Left colon (tissue), 2 donors: ENCODE measurements at places on chromosomes 4 and X. TPM values are rescaled to one million over a fixed set of nuclear protein-coding genes. Genes with fewer than 3 reads are reported as not detected.

MAGEB18 gene
- total RNA-seq: not detected

TBL1X gene
- 17.3 TPM for total RNA-seq

CLDN34 gene
- total RNA-seq: 1.1 TPM

DNA sequence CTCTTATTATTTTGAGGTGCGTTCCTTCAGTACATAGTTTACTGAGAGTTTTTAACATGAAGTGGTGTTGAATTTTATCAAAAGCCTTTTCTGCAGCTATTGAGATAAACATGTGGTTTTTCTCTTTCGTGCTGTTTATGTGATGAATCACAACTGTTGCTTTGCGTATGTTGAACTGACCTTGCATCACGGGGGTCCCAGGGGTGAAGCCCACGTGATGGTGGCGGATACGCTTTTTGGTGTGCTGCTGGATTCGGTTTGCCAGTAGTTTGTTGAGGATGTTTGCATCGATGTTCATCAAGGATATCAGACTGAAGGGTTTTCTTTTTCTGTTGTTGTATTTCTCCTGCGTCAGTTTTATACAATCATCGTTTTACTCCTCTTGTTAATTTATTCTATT, 4.6 kb upstream of the H2BW1 start:
- no peak for DNase-seq

- peak; percentile 19 for DNase-seq
These were observed at the start of gene TASL for GRCh38 chrX:30577362-30577991. TSS of gene TASL (minus strand) at chrX:30577766. CDS start at chrX:30560355, 17,411 bp downstream.

GRCh38 chr4:30756553-30756952, 36.4 kb downstream of the PCDH7 start:
- no peak for DNase-seq

DNA sequence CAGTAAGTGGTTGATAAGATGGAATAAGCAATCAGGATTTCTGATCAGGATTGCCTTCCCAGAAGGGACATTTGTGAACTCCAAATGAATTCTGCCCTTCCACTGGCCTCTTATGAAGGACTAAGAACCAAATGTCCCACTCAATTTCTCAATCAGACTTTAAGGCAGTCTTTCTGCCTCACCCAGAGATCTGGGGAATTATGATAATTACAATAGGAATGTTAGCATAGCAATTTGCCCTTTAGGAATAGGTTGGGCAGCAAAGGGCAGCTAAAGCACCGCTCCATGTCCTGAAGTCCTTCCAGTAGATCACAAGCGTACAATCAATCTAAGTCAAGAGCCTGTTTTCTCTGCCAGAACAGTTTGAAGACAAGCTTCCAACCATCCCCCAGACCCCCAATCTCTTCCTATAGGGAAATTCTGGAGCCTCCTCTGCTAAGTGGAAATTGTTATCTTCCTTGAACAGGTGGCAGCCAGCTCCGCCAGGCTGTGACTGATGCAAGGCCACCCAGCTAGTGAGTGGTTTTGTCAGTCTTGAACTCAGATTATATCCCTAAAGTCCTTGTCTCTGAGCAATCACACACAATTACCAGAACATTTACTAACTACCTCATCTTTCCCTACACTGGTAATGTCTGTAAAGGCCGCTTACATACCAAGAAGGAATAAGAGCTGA, 18.6 kb downstream of the NKX3-2 start:
- no peak for DNase-seq

GRCh38 chr4:83606460-83606859, 70.6 kb downstream of the GPAT3 start:
- no peak for DNase-seq

DNA sequence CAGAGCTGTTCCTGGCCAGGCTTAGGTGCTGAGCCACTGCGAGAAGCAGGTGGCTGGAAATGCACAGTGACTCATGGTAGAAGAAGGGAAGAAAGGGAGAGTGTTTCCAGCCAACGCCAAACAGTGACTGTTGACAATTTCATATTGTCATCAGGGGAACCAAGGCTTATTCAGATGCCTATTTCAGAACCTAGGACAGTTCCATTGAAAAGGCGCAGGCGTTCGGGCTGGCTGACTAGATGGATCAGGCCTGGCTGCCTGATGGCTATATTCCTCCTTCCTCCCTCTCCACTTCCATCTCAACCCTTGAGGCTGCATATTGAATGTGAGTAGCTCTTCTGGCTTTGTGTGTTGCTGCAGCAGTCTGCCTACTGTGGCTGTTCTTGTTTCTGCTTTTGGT, 73.0 kb upstream of the FRMPD4 start:
- no peak for DNase-seq
